Stimulated activated CD4-positive, alpha-beta T cell treated with anti-CD3 and anti-CD28 coated beads, Interleukin-1b, Interleukin-23, amount 100 ng/mL, for 1 hour (primary cell): ENCODE measurements at places on chromosomes 2 and 18.

DNA sequence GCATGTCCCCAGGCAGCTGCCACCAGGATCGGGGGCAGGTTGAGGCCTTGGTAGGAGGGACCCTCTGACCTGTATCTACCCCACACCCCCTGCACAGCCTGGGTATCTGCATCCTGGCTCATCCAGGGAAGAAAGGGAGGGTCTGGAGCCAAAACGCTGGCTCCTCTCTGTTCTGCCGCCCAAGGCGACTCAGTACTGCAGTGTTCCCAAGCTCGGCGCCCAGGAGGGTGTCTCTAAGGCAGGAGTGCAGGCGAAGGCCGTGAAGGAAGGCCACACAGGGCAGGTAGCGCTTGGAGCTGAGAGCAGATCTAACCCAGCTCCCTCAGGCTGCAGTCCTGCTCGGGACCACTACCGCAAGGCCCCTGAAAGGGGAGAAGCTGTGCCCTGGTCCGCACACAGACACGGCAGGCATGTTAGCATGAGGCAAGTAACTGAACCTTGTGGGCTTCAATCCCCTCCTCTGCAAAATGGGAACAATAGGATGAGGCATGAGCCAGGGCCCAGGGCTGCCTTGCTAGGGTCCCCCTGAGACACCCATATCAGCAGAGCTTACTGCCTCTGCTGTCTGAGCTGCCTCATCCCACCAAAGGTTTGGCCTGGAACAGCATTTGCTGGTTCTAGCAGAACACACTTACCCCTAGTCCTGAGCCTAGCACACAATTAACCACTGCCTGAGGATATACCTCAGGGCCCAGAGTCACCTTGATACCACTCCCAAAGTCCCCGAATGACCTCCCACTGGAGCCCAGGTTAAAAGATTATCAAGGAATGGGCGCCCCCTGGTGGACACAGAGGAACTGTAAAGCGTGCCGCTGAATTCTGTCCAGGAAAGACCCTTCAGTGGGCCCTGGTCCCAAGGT lies 6.5 kb downstream of the PTMA start:
- no peak for DNase-seq

GRCh38 chr2:156455361-156455975 lies 19.3 kb downstream of the GPD2 start:
- DNase-seq: no peak

DNA sequence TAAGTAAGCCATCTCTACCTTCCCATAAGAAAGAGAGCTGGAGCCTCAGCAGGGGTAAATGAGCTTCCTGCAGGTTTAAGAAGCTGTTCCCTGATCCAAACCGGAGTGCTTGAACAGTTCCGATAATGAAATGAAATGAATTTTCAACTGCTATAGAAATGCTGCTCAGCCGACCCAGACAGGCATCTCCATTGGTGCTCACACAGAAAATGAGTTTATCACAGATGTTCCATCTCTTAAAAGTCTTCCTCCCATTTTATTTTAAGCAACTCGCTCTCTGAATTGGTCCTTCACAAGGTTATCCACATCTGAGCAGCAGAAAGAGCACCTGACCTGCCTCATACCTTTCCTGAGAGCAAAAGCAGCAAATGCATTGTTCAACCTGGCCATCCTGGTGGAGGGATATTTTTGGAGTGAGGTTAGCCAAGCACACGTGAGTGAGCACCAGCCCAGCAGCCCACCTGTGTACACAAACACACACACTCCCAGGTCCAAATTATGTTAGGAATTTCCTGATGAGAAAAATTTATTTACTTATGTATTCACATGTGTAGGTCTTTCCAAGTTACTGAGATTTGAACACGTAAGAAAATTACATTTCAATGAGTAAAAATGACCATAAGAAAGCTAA lies 42.2 kb upstream of the CCDC68 start:
- DNase-seq: no peak

DNA sequence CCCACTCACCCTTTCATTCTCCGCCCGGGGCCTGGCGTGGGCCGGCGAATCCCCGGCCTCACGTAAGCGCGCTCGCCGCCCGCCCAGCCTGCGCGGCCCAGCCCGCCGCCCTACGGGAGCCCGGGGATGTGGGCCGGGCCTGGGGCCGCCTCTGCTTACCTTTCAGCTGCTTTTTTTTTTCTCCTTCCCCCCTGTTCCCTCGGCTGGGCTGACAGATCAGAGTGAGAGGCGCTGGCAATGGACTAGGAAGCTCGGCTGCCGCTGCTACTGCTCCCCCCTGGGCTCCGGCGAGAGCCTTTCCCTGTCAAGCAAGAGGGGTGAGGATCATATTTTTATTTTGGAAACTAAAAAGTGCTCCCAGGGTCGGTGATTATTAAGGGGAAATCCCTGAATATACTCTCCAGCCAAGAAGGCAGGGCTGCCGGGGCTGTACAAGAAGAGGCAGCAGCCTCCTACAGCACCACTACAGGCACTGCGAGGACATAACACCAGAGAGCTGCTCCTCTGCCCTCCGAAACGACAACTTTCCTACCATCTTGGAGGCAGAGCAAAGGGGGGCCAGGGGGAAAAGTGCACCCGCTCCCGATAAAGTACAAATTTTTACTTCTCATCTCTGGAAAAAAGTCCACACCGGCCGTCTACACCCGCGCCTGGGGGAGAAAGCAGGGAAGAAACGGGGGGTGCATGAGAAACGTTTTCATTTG lies at the start of gene INO80D:
TSS of gene INO80D (minus strand) at position 433 of the 704 bp plus-strand sequence. CDS start 23,158 bp downstream, outside the sequence.
- peak; percentile 41 for DNase-seq

DNA sequence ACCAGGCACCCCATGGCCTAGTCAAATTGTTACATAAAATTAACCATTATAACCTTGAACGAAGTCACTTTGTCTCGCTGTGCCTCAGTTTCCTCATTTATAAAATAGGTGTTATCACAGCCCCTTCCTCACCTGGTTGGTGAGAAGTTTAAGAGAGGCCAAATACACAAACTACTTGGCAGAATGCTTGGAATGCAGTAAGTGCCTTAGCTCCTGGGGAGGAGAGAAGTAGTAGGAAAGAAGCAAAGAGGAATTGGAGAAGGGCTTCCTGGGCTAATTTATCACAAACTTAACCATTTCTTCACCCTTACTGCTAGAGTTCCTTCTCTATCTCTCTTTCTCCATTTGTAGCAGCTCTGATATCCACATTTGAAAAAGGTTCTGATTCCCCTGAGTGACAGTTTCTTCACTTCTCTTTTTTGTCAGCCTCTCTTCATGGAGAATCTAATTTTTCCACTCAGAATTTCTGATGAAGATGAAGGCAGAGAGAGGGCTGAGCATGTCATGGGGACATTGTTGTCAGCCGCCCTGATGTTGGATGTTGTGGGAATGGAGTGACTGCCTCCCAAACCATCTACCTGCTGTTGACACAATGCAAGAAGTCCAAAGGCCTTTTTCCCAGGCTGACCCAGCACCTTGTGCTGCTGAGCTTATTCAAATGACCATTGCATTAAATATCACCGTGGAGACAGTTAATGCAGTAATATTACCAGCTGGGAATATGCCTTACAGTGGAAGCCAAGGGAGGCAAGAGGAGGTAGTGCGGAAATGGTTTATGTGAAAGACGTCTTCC lies 60.4 kb downstream of the BOD1L2 start:
- no peak for DNase-seq

- DNase-seq: no peak
Observed at GRCh38 chr2:173831312-173832229, 133.6 kb downstream of the SP3 start.

DNA sequence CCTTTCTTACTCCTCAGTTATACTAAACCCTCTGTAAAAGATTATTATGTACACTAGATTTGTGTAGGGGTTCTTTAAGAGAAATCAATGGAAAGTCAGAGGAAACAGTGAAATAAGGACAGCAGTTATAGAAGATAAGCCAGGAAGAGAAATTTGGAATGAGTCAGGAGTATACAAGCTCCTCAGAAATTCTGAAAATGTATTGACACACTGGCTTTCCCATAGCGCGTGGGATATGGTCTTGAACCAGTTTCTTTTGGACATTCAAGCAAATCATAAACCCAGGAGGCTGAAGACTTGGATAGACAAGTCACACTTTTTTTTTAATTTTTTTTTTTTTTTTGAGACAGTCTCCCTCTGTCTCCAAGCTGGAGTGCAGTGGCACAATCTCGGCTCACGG lies 316.1 kb upstream of the MMADHC start:
- no peak for DNase-seq

DNA sequence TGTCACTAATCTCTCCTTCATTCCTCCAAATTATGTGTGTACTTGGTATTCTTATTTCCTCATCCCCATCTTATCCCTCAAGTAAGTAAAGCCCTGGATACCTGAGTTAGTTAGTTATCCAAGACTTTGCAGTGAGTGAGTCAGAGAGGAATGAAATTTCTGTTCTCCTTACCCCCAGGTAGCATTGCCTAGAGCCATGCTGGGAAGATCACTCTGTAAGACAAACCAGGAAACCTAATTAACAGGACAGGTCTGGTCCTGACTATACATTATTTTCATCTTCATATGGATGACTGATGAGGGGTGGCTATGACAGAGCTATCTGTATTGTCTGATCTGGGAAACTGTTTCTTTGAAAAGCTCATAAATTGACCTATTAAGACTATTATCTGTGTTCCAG lies 55.0 kb upstream of the ITGA6 start:
- DNase-seq: no peak

GRCh38 chr18:60069145-60069544 lies 169.3 kb downstream of the PMAIP1 start:
- no peak for DNase-seq

DNA sequence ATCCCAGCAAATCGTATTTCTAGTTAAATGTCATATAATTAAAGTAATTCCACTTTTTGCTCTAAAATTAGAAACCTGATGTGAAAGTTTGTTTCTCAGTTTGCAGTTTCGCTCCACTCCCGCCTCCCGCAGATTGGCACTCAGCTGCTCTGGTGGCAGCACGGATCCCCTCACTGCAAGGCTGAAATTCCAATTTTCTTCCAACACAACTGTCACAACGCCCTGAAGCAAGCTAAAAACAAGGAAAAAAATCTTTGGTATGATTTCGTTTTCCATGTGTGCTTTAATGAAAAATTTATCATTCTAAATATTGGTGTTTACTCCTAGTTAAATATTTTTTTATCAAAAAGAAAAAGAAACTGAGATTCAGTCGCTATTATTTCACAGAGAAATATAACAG lies 38.5 kb downstream of the FTCDNL1 start:
- DNase-seq: no peak

- DNase-seq: no peak
Observed at GRCh38 chr18:5444269-5444668, 99.5 kb downstream of the EPB41L3 start.

- no peak for DNase-seq
Observed at GRCh38 chr2:156897548-156897947, 360.0 kb upstream of the GALNT5 start.

DNA sequence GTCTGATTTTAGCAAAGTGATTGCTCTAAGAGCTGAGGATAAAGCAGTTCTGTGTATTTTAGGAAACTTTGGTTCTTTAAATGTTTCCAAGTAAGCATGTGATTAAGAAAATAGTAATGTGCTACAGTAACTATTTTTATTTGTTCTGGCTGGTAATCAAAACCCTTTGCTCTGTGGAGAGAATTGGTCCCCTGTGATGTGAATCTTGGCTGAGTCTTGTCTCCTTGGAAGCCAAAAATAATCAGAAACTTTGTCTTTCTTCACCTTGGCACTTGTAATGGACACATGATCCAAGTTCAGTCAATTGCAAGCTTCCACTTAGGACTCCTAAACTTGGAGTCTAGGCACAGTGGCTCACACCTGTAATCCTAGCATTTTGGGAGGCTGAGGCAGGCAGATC lies 422.7 kb upstream of the CDH20 start:
- no peak for DNase-seq

GRCh38 chr2:173966274-173967098 lies 1.3 kb upstream of the SP3 start:
- no peak for DNase-seq

DNA sequence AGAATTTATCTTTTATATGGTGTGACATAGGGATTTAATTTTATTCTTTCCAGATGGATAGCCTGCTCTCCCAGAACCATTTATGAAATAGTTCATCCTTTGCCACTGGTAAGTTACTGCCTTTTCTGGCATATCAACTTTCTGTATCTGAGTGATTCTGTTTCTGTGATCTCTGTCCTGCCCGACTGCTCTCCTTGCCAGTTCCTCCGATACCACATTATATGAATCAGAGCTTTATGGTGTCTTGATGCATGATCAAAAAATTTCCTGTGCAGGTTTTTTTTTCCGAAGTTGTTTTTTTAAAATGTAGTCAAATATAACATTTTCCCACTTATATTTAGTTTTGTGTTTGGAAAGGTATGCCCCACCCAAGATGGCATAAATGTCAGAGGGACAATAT lies 242.5 kb downstream of the CYP26B1 start:
- no peak for DNase-seq

GRCh38 chr18:47323158-47323557 lies 71.7 kb upstream of the SKOR2 start:
- DNase-seq: no peak

DNA sequence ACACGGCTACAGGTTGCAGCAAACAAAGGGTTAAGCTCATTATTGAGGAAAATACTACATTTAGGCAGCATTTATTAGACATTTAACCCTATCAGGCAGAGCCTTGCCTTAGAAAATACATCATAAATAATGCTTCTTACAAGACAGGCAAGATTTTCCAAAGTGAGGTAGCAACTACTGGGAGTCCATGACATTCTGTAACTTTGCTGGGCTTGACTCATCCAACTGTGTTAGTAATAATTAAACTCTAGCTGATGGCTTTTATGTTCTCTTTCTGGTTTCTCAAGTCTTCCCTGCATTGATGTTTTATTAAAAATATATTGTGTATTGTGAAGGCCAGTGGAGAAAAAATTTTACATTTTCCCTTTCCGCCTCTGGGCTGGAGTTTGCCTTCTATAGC lies 291.3 kb downstream of the AFF3 start:
- no peak for DNase-seq

GRCh38 chr2:232984451-232985207 lies 28.4 kb downstream of the NGEF start:
- DNase-seq: no peak

DNA sequence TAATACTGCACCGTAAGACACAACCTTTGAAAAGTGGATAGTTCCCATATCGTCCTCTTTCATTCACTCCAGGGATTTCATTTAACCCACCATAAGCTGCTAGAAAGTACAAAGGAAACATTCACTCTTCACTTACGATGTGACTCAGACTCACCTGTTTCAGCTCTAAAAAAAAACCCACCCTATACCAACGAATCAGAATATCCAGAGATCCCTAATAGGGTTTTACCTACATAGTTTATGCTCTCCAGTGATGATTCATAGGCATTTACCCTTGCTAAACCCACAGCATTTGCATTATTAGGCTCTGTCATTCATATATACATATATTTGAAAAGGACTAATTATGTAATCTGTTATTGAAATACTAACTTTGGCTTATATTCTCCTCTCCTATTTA lies 60.2 kb downstream of the PRPF40A start:
- DNase-seq: no peak

- no peak for DNase-seq
Observed at GRCh38 chr2:234491897-234492296, 5.0 kb downstream of the ARL4C start.

DNA sequence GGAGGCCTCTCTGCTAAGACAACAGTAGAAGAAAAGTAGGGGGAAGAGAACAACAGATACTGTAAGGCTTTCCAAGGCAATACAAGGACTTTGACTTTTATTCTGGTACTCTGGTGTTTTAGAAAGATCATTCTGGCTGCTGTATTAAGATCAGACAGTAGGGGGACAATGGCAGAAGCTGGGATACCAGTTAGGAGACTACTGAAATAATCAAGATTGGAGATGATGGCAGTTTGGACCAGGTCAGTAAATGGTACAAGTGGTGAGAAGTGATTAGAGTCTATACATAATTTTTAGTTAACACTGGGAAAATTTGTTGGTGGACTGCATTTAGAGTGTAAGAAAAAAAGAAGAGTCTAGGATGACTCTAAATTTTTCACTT lies 139.7 kb downstream of the ROCK1 start:
- DNase-seq: no peak

- DNase-seq: no peak
Observed at GRCh38 chr2:134778372-134778771, 59.6 kb upstream of the TMEM163 start.
